ENCODE measurements at places on chromosomes 12 and 14.

DNA sequence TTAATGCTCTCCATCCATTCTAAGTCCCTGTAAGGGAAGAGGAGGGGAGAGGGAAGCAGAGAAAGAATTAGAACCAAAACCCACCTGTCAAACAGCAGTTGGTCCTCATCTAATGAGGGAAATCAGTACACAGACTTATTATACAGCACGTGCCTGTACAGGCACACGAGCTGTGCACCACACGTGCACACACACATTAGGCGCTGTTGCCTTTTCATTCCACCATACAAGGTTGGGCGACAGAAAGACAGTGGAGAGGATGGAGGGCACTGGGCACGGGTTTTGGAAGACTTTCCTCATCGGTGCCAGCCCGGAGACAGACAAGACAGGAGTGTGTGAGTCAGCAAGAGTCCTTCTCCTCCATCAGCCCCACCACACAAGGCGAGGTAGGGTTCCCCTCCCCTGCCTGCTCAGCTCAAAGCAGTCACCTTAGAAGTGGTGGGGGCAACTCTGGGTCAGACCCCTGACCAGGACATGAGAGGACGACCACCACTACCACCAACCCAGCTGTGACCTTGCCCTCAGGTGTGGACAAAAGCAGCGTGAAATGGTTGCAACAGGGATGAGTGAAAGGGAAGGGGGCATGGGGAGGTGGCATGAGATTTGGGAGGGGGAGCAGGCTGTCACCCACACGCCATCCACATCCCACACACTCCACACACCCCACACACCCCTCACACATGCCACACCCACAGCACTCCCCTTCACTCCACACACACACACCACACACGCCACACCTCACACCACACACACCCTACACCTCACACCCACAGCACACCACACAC, 80.7 kb downstream of the ACTN1 start:
- DNase-seq, result no peak

DNA sequence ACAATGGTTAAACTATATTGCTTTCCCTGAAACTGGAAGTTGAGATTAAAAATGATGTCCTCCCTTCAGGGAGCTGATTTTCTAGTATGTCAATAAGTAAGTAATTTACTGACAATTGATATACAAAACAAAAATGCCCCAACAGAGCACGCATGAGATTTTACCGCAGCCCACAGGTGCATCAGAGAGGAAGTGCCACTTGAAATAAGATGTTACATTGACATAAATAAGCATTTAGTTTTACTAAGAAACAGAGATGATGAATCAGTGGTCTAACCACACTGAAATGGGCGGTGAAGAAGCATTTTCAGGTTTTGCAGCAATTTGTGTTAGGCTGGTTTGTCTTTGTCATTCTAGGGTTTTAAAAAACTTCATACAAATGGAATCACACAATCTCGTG, 8.8 kb upstream of the CLECL1 start:
- peak; percentile 44 for DNase-seq

DNA sequence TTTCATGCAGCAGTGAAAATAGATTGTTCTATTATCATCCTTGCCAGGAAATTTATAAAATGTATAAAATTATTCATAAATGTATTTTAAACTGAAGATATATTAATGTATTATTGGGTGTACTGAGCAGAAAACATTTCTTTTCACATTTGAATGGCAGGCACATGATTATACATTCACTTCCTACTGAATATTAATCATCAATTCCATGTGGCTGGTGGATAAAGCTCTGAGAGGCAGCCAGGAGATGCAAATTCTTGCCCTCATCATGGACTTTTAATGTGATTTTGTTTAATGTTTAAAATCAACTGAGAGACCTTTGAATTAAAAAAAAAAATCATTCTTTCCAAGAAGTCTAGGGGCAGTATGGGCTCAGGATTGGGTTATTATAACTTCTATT, 40.8 kb downstream of the ANO6 start:
- DNase-seq, result no peak

DNA sequence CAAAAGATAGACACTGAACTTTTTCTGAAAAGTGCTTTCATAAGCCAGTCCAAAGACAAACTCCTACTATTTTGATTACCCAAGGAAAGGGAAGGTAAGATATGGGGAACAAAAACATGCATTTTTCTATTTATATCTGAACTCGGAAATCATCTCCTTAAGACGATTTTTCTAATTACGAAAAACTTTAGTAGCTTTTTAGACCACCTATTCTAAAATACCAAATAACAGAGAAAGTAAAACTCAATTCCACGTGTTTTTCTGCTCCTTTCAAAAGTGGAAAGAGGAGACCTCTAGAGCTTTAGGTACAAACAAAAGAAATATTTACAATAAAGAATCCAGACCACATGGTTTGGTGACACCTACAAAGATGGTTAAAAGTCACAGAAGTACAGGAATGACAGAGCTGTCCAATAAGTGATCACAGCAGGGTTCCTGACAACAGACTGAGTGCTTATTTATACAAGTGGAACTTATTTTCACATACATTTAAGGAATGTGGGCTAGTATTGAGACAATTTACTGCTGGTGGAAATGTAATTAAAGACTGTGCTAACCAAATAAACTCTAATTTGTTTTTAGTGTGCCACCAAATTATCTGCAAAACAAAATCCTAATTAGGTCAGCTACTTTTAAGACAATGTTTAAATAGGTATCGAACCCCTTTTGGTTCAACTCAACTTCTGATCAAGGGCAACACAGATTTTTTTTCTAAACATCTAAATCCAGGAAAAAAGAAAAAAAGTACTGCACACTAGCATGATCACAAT, 2.4 kb downstream of the LRIG3 start:
- no peak for DNase-seq

DNA sequence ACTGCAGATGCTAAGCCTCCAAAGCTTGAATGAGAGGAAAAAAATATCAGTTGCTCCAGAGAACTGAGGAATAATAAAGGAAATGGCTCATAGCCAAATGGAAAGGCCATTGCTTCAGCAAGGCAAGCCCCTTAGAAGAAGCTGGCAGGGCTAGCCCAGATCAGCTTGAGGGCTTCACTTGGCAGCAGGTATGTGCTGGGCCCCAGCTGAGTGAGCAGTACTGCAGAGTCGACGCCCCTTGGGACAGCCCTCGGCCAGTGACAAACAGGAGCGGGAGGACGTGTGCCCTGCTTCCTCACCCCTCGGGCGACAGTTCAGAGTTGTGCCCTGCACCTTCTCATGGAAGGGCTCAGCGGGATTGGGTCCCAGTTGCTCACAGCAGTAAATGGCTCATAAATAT, 1031.2 kb upstream of the TMEM132C start:
- no peak for DNase-seq

GRCh38 chr12:102533483-102534215, 53.3 kb upstream of the IGF1 start:
- no peak for DNase-seq

Data from central memory CD8-positive, alpha-beta T cell (primary cell).